ENCODE measurements at places on chromosomes 1 and 21. TPM values are rescaled to one million over a fixed set of nuclear protein-coding genes. Genes with fewer than 3 reads are reported as not detected.

The SPATA45 gene
- 1.3 TPM for total RNA-seq

The MATN1 gene
- total RNA-seq = 0.47 TPM

The SOX13 gene
- total RNA-seq = 9.1 TPM

The RPE65 gene
- total RNA-seq = not detected

The RNF186 gene
- not detected for total RNA-seq

The SFN gene
- not detected for total RNA-seq

The RYR2 gene
- total RNA-seq = 0.12 TPM

The CATSPER4 gene
- not detected for total RNA-seq

The NECAP2 gene
- 53.4 TPM for total RNA-seq

The PTGS2 gene
- 1.5 TPM for total RNA-seq

The TRABD2B gene
- total RNA-seq = 0.90 TPM

GRCh38 chr1:7771823-7772299 lies 765 bp downstream of the VAMP3 start:
- H3K27ac ChIP-seq = peak overlapping the region; percentile 80
- DNase-seq = no peak
- no peaks in the 10 kb centered on the region for H3K27me3 ChIP-seq
- peaks cover 8% of the 10 kb centered on the region for H3K36me3 ChIP-seq

- no peaks in the 10 kb centered on the region for H3K27me3 ChIP-seq
- H3K4me1 ChIP-seq = peaks cover 46% of the 10 kb centered on the region
- H3K36me3 ChIP-seq = no peaks in the 10 kb centered on the region
- no peak overlapping the region for H3K4me3 ChIP-seq
- H3K27ac ChIP-seq = no peak overlapping the region
- no peak for DNase-seq
Observed at GRCh38 chr1:61142726-61143500, 60.6 kb downstream of the NFIA start.

DNA sequence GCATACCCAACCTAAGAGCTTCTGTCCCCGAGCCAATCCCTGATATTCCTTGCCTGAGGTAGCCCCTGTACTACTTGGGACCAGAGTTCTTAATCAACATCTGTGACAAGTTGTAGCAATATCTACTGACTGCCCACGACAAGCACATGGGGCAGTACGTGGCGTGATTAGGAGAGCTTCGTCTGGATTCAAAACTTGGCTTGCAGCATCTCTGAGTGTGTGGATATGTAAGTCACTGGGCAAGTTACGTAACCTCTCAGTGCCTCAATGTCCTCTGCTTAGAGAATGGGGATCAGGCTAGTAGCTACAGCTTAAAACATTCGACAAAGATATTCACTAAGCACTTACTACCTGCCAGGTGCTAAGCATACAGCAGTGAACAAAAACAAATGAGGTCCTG lies 5.0 kb downstream of the HSPG2 start:
- H3K27ac ChIP-seq = peak overlapping the region; percentile 94
- no peaks in the 10 kb centered on the region for H3K27me3 ChIP-seq
- peaks cover 9% of the 10 kb centered on the region for H3K36me3 ChIP-seq
- H3K4me3 ChIP-seq = no peak overlapping the region

- H3K36me3 ChIP-seq = peaks cover 17% of the 10 kb centered on the region
- no peaks in the 10 kb centered on the region for H3K27me3 ChIP-seq
- no peak overlapping the region for H3K4me3 ChIP-seq
- no peak overlapping the region for H3K27ac ChIP-seq
- no peak for DNase-seq
- no peaks in the 10 kb centered on the region for H3K4me1 ChIP-seq
Observed at GRCh38 chr1:177937931-177938330, 31.9 kb downstream of the SEC16B start.

DNA sequence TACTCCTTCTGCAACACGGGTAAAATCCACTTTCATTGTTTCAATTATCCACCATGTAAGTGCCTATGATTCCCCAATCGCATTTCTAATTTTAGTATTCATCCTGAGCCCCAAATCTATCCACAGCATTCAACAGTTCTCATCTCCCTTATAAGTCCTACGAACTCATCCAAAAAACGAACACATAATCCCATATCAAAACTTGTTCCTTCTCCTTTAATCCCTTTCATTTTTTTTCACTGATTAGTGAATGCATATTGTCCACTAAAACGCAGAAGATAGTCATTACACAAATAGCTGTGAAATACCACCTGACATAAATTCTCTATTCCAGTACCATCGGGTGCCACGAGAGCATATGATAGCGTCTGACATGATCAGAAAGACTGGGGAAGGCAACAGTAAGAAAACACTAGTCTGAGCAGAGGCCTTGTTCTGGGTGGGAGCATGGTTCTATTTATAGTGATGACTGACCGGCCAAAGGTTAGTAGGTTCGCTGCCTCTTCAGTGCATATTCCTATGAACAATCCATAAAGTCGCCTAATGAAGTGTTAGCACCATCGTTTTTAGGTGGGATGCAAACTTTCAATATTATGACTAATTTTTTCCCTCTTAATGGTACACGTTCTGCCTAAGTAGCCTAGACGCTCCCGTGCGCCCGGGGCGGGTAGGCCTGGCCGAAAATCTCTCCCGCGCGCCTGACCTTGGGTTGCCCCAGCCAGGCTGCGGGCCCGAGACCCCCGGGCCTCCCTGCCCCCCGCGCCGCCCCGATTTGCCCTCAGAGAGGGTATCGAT lies 648 bp downstream of the ATP5PF start:
- H3K4me1 ChIP-seq = peaks cover 36% of the 10 kb centered on the region
- peak overlapping the region; percentile 98 for H3K4me3 ChIP-seq
- no peak for DNase-seq
- H3K36me3 ChIP-seq = peaks cover 3% of the 10 kb centered on the region
- H3K27ac ChIP-seq = peak overlapping the region; percentile 100
- no peaks in the 10 kb centered on the region for H3K27me3 ChIP-seq

- no peak overlapping the region for H3K4me3 ChIP-seq
- no peak overlapping the region for H3K27ac ChIP-seq
- H3K4me1 ChIP-seq = peaks cover 4% of the 10 kb centered on the region
- peaks cover 13% of the 10 kb centered on the region for H3K27me3 ChIP-seq
- DNase-seq = no peak
- H3K36me3 ChIP-seq = no peaks in the 10 kb centered on the region
Observed at GRCh38 chr1:213397638-213398037, 346.6 kb downstream of the RPS6KC1 start.

- no peak overlapping the region for H3K4me3 ChIP-seq
- H3K4me1 ChIP-seq = peaks cover 16% of the 10 kb centered on the region
- peaks cover 25% of the 10 kb centered on the region for H3K36me3 ChIP-seq
- peak; percentile 43 for DNase-seq
Observed at GRCh38 chr21:44093761-44094160, 13.4 kb upstream of the PWP2 start.

DNA sequence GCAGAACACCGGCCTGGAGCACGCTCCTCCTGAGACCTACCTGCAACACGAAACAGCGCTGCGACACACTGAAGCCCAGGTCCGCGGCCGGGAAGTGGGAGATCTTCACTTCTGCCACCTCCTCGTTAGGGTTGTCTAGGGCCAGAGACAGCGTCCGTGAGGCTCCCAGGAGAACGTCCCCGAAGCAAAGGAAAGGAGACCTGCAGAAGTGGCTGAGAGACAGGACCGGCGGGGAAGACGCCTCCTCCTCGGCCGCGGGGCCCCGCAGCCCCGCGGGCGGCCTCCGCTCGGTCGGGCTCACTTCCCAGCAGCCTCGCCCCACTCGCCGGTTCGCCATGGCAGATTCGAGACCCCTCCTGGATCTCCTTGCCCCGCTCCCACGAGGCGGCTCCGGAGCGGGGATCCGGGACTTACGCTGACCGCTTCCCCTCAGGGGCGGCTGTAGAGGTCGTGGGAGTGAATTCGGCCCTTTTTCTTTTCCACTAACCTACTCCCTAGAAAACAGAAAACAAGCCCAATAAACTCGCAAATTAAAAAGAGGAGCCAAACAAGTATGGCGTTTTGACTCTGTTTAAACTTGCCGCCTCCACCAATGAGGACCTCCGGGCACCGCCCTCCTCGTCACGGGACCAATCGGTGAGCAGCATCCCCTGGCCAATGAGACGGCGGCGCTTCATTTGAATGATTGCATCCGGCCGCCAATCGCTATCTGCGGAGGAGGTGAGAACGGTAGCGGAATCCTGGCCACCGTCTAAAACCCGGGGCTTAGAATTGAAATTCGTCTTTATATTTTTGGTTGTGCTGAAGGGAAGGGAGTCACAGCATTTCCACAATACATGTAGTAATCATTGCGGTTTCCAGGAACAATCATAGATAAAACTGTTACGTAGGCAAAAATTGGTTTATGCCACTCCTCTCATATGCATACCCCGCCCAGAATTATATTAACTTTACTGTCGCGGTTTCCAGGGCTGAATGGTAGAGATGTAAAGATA lies at the start of gene ASPM:
TSS of gene ASPM (minus strand) at position 569 of the 995 bp plus-strand sequence. CDS start at position 337, 232 bp downstream.
- H3K36me3 ChIP-seq = no peaks in the 10 kb centered on the region
- H3K27ac ChIP-seq = peak within 1 kb of the TSS; percentile 96
- peak within 1 kb of the TSS; percentile 96 for H3K4me3 ChIP-seq
- H3K27me3 ChIP-seq = no peaks in the 10 kb centered on the region
- peak; percentile 98 for DNase-seq
- peaks cover 24% of the 10 kb centered on the region for H3K4me1 ChIP-seq

- H3K27me3 ChIP-seq = no peaks in the 10 kb centered on the region
- H3K4me1 ChIP-seq = peaks cover 33% of the 10 kb centered on the region
- H3K27ac ChIP-seq = peak overlapping the region; percentile 78
- no peak for DNase-seq
- peak overlapping the region; percentile 3 for H3K4me3 ChIP-seq
Observed at GRCh38 chr1:200233393-200233792, 176.4 kb downstream of the ZNF281 start.

DNA sequence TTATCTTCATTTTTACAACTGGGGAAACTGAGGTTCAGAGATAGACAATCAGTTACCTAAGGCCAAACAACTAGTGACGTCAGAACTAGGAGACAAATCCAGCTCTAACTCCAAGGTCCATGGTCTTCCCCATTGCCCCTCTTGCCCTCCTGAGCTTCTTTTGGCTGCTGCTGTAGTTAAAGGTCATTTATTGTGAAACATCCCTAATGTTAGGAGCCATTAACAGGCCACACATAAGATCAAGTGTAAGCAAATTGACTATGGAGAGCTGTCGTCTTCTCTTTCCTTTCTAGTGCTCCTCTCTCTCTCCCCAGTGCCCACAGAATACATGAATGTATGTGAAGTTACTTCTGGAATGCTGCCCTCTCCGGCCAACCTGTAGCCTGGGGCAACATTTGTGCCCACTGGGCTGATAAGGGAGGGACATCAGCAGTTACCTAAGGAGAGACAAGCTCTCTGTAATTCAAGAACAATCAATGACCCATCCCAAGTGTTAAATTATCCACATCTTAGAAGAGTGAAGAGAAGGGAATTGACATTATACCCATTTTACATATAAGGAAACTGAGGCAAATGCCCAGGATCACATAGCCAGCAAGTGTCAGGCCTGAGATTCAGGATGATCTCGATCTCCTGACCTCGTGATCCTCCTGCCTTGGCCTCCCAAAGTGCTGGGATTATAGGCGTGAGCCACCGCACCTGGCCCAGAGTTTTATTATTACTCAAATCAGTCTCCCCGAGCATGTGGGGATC lies 40.1 kb downstream of the PTAFR start:
- H3K36me3 ChIP-seq = peaks cover 1% of the 10 kb centered on the region
- H3K27me3 ChIP-seq = peaks cover 1% of the 10 kb centered on the region
- peak; percentile 18 for DNase-seq
- no peaks in the 10 kb centered on the region for H3K4me1 ChIP-seq
- H3K4me3 ChIP-seq = no peak overlapping the region

- H3K4me1 ChIP-seq = peaks cover 36% of the 10 kb centered on the region
- no peak overlapping the region for H3K27ac ChIP-seq
- H3K27me3 ChIP-seq = no peaks in the 10 kb centered on the region
- no peak overlapping the region for H3K4me3 ChIP-seq
- peaks cover 8% of the 10 kb centered on the region for H3K36me3 ChIP-seq
Observed at GRCh38 chr1:25563330-25564215, 20.2 kb downstream of the LDLRAP1 start.

- no peaks in the 10 kb centered on the region for H3K27me3 ChIP-seq
- no peaks in the 10 kb centered on the region for H3K4me1 ChIP-seq
- H3K27ac ChIP-seq = no peak overlapping the region
- no peak overlapping the region for H3K4me3 ChIP-seq
Observed at GRCh38 chr21:29640080-29640508, 299.7 kb downstream of the GRIK1 start.

- no peak for DNase-seq
- no peak overlapping the region for H3K27ac ChIP-seq
- no peak overlapping the region for H3K4me3 ChIP-seq
Observed at GRCh38 chr1:37323486-37324377, 150.6 kb upstream of the ZC3H12A start.

DNA sequence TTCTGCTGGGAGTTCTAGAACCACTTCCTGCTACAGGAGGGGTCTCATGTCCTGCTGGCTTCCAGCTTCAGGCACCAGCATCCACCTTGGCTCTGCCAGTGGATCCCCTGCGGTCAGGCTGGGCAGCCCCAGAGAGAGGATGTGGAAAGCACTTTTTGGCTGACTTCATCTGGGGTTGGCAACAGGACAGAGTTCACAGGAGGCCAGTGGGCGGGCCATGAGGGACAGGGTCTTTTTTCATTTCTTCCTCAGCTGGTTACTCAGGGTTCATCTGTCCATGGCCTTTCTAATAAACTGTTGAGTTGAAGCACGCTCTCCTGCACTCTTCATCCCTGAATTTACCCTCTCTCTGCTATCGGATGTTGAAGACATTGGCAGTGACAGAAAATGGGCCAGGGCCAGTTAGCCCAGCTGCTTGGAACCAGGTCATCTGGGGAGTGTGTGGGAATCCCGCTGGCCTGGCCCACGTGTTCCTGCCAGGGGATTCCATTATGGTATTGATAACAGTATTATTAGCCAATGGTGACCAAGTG lies 45.2 kb downstream of the RPS6KA1 start:
- no peaks in the 10 kb centered on the region for H3K4me1 ChIP-seq
- no peak overlapping the region for H3K4me3 ChIP-seq
- no peak overlapping the region for H3K27ac ChIP-seq
- DNase-seq = no peak
- H3K27me3 ChIP-seq = peaks cover 15% of the 10 kb centered on the region

GRCh38 chr1:201206176-201206575 lies 15.6 kb downstream of the IGFN1 start:
- H3K4me1 ChIP-seq = peaks cover 4% of the 10 kb centered on the region
- peaks cover 27% of the 10 kb centered on the region for H3K27me3 ChIP-seq
- DNase-seq = no peak
- H3K4me3 ChIP-seq = no peak overlapping the region
- H3K27ac ChIP-seq = no peak overlapping the region

GRCh38 chr21:37862536-37862935 lies 53.7 kb downstream of the KCNJ6 start:
- H3K36me3 ChIP-seq = no peaks in the 10 kb centered on the region
- peak overlapping the region; percentile 29 for H3K27ac ChIP-seq
- no peak overlapping the region for H3K4me3 ChIP-seq
- peaks cover 16% of the 10 kb centered on the region for H3K4me1 ChIP-seq
- H3K27me3 ChIP-seq = no peaks in the 10 kb centered on the region
- no peak for DNase-seq

- H3K4me1 ChIP-seq = no peaks in the 10 kb centered on the region
- no peak for DNase-seq
- no peak overlapping the region for H3K27ac ChIP-seq
- H3K27me3 ChIP-seq = peaks cover 6% of the 10 kb centered on the region
Observed at GRCh38 chr1:67072749-67073148, 18.8 kb upstream of the SLC35D1 start.
